ENCODE measurements at places on chromosomes 7 and 10.

- DNase-seq = no peak
Measured at GRCh38 chr10:103575416-103576075, 82.0 kb downstream of the NEURL1 start.

GRCh38 chr7:16571941-16572340 lies 45.3 kb downstream of the LRRC72 start:
- DNase-seq = no peak

DNA sequence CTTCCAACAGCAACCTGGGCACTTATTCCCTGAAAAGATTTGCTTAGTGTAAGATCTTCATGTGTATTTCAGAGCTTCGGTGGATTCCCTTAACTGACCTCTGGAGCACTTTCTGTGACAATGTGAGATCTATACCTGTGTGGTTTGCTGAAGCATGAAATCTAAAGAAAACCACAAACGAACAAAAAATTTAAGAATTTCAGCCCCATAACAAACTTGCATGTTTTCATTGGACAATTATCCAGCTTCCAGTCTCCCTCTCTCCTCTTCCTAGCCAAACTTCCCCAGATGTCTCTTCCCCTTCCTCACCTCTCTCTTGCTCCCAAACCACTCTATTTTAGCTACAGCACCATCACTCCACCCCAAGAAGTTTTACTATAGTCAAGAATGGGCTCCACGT lies 279.9 kb upstream of the SORCS1 start:
- DNase-seq = no peak

- no peak for DNase-seq
Measured at GRCh38 chr10:27724287-27724686, 21.3 kb downstream of the MKX start.

GRCh38 chr7:31311552-31311951 lies 29.0 kb downstream of the NEUROD6 start:
- no peak for DNase-seq

DNA sequence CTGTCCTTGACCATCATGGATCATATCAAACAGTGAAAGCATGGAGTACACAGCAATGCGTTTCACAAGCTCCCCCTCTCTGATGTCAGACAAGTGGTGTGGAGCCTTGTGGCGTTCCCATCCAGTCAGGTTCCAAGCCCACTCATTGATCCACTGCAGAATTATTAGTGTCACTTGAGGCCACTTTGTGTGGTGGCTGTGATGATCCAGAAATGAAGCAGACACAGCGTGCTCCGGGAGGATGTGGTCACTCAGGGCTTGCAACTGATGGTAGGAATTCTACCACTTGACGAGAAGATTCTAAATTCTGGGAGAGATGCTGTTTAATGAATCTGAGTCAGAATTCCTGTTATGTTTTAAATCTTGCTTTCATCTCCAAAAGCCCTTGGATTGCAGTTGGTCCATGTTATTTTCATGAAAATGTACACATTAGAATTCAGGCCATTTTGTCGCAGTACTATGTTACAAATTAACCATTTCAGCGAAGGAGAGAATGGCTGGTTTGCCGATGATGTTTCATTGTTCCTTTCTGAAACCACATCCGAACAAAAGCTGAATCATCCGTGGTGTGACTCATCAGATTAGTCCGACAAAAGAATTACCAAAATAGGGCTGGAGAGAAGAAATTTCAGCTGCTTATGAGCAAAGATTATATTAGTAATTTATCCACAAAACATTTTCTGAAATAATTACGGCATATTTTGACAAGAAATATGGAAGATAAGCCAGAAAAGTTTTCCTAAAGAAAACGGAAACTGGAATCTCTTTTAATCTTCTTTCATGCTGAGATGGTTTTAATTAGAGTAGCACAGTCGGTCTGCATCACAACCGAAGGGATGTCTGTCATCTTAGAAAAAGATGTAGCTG lies 48.1 kb downstream of the INSYN2A start:
- DNase-seq = no peak

Data from thoracic aorta (tissue), 2 donors.